ENCODE measurements at places on chromosomes 4 and X. TPM values are rescaled to one million over a fixed set of nuclear protein-coding genes. Genes with fewer than 3 reads are reported as not detected.

- H3K36me3 ChIP-seq: no peaks in the 10 kb centered on the region
- no peak overlapping the region for H3K27ac ChIP-seq
- DNase-seq: no peak
Measured at GRCh38 chr4:137861682-137862081, 329.4 kb upstream of the PCDH18 start.

- no peaks in the 10 kb centered on the region for H3K4me1 ChIP-seq
- H3K27ac ChIP-seq: no peak overlapping the region
- no peaks in the 10 kb centered on the region for H3K36me3 ChIP-seq
- DNase-seq: no peak
Measured at GRCh38 chr4:67684839-67685531, 16.0 kb downstream of the UBA6 start.

LGI2 gene
- polyA plus RNA-seq: 1.2 TPM

ARHGAP36 gene
- not detected for polyA plus RNA-seq

SMARCA1 gene
- polyA plus RNA-seq: 4.6 TPM

DNA sequence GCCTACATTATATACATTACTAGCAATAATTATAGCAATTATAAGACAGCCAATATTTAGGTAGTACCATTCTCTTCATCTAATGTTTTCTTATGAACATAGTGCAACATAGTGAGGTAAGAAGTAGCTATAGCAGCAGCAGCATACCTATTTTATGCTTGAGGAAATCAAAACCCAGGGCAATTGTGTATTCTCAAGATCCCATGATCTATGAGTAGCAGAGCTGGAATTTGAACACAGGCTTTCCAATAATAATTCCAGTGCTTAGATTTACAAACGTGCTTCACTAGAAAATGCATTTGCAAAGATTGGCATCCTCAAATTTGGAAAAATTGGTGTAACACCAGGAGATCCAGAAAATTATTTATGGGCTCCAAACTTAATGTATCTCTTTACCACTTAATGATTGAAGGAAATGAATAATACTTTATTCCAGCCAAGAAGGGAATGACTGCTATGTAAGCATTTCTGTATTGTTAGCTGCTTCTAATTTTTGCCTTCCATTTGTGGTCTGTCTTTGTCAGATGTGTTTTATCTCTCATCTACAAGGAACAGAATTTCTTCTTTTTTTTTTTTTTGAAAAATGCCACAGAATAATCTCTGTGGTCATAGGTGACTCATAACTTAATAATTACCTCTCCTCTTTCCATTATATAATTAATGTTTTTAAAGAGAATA is 451.1 kb downstream of the ARAP2 start:
- no peak overlapping the region for H3K27ac ChIP-seq
- H3K27me3 ChIP-seq: no peaks in the 10 kb centered on the region
- no peaks in the 10 kb centered on the region for H3K4me1 ChIP-seq
- no peak overlapping the region for H3K4me3 ChIP-seq

NEUROG2 gene
- not detected for polyA plus RNA-seq

GRCh38 chrX:31314921-31315320 is 243.1 kb upstream of the FTHL17 start:
- no peak overlapping the region for H3K4me3 ChIP-seq
- H3K27ac ChIP-seq: no peak overlapping the region
- no peaks in the 10 kb centered on the region for H3K27me3 ChIP-seq
- H3K4me1 ChIP-seq: no peaks in the 10 kb centered on the region
- H3K36me3 ChIP-seq: no peaks in the 10 kb centered on the region
- DNase-seq: no peak

Data from spleen (tissue), 13 donors.